NCI-H510A (cell line): ENCODE measurements at places on chromosomes 16 and 17.

DNA sequence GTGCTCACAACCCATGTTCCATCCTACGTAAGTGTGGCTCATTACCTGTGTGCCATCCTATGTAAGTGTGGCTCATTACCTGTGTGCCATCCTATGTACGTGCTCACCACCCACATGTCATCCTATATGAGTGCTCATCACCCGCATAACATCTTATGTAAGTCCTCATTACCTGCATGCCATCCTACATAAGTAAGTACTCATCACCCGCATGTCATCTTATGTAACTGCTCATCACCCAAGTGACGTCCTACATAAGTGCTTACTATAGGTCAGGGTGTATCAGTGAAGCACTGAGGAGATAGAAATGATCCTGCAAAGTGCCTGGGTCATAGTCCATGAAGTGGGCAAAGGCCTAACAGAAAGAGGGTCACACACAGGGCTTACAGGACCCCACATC lies 93.1 kb downstream of the AXIN2 start:
- DNase-seq = no peak

DNA sequence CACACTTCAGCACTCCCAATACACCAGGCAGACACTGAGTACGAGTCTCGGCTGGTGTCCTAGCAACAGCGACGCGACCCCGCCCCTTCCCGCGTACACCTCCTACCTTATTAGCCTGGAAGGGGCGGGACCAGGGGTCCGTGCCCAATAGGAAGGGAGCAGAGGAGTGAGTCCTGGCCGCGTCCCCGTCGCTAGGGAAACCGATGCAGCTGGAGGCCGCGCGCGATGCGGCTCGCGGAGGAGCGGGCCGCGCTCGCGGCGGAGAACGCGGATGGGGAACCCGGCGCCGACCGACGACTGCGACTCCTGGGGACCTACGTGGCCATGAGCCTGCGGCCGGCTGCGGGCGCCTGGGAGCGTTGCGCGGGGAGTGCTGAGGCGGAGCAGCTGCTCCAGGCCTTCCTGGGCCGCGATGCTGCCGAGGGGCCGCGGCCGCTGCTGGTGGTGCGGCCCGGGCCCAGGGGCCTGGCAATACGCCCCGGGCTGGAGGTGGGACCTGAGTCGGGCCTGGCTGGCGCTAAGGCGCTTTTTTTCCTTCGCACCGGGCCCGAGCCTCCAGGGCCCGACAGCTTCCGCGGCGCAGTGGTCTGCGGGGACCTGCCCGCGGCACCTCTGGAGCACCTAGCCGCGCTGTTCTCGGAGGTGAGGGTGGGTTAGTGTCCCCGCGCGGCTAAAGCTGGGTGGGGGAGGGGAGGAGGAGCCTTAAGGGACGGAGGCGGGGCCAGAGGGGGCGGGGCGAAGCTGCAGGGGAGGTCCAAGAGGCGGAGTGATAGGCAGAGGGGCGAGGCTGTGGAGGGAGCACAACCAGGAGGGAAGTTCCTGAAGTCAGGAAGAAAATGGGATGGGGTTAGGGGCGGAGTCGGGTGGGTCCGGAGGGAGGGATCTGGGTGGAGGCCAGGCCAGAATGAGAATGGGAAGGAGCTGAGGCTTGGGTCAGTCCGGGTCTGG lies at the start of gene DNAH9:
Gene DNAH9, plus strand, starts transcription at position 197 of the 948 bp plus-strand sequence. Its CDS starts 29 bp downstream, at position 226.
- DNase-seq = peak; percentile 66

DNA sequence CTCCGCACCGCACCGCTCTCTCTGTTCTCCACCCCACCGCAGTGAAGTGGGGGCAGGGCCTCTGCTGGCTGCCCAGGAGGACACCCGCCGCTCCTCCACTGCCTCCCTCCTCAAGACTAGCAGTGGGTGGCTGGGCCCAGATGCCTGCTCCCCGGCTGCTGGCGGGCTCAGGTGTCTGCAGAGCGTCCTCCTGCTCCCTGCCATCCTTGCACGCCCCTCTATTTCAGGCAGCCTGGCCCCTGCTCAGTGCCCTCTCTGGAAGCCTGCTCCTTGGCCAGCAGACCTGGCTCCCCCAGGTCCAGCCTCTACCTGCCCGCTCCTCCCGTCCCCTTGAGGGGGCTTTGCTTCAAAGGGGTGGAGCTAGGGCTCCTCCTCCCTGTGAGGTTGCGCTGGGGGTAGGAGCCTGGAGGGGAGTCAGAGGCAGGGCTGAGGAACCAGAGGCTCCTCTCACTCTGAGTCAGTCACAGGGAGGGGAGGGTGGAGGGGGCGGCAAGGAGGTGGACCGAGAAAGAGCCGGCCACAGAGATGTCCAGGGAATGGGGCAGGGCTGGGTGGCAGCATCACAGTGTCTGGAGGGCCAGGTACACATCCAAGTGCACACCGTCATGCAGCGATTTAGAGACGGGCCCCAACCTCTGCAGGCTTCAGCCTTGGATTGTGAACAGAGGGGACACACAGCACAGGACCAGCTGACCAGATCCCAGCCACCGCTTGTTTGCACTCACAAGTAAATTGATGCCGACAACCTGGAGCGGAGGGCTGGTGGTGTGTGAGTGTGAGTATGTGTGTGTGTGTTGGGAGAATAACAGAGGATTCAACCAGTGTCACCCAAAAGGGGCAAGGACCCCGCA lies 9.8 kb upstream of the TMEM92 start:
- no peak for DNase-seq

GRCh38 chr17:28174352-28175046 lies 132.0 kb downstream of the NLK start:
- DNase-seq = peak; percentile 83

- no peak for DNase-seq
Observed at GRCh38 chr16:927406-927805, 43.4 kb downstream of the LMF1 start.

GRCh38 chr17:74677558-74678466 lies 34.9 kb downstream of the CD300LF start:
- peak; percentile 56 for DNase-seq

- peak; percentile 14 for DNase-seq
Observed at GRCh38 chr16:27639561-27640276, 89.8 kb downstream of the KATNIP start.
